ENCODE measurements at places on chromosomes 3 and 15. TPM values are rescaled to one million over a fixed set of nuclear protein-coding genes. Genes with fewer than 3 reads are reported as not detected.

- DNase-seq: no peak
Measured at GRCh38 chr3:137763594-137763938, 549 bp upstream of the SOX14 start.

DNA sequence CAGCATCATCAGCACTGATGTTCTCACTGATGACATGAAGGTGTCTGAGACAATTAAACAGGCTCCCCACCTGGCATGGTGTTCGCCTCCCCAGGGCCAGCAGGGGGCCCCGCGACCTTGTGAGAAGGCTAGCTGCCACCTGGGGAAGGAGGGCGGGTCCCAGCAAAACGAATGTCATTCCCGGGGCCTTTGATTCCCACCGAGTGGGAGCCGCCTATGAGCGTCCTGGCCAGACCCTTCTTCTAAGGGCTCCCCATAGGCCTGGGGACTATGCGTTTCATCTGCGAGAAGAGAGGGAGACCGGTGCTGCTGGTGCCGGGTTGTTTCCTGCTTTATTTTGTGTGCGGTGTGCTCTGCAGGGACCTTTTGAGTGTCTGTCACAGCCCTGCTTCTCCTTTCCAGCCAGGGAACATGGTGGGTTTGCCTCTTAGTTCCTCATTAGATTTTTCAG, 20.5 kb upstream of the MINDY4B start:
- peak; percentile 61 for DNase-seq

Gene TEX55
- polyA plus RNA-seq: not detected

- DNase-seq: no peak
Measured at GRCh38 chr3:27024493-27024892, 344.7 kb downstream of the NEK10 start.

- no peak for DNase-seq
Measured at GRCh38 chr15:74608786-74609185, 6.8 kb upstream of the CLK3 start.

Gene HTR3E
- polyA plus RNA-seq: not detected

Gene BTLA
- not detected for polyA plus RNA-seq

- DNase-seq: no peak
Measured at GRCh38 chr3:187926620-187927019, 181.4 kb upstream of the BCL6 start.

DNA sequence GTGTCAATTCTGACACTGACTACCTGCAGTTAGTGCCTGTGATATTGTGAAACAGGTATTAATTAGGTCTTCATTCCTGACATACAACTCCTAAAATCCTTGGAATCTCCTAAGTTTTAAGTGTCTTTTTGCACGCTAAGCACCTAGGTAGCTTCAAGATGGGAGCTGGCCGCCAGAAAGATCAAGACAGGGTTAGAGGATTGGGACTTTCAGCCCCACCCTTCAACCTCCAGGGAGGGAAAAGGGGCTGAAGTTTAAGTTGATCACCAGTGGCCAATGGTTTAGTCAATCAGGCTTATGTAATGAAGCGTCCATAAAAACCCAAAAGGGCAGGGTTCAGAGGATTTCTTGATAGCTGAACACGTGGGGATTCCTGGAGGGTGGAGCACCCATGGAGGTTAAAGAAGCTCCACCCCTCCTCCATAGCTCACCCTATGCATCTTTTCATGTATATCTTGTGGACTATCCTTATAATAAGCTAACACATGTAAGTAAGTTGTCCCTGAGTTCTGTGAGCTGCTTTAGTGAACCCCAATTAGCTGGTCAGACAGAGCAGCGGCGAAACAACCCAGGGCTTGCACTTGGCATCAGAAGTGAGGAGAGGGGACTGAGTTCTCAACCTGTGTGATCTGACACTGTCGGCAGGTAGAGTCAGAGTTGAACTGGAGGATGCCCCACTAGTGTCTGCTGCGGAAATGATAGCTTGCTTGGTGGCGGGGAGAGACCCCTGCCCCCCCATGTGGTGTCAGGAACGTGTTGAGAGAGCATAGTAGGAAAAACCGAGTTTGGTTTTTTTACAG, 12.8 kb upstream of the SRP14 start:
- no peak for DNase-seq
